WERI-Rb-1 (cell line): ENCODE measurements at places on chromosomes 3 and 15.

GRCh38 chr3:197809356-197810020 lies 18.4 kb downstream of the LRCH3 start:
- no peak for DNase-seq

DNA sequence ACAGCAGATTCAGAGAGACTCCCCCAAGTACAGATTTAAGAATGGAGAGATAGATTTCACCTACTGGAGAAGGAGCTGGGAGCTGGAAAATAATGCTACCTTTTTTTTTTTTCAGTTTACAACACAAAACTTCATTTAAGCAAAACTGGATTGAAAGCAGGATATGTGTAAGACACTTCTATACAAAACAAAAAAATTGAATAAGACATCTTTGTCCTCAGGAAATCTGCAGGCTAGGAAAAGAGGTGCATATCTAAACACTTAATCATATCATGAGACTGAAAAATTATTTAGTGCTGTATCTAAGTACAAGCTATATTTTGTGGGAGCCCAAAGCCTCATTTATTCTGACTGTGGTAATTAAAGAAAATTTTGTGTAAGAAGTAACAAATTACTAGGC lies 516.1 kb downstream of the ZIC1 start:
- DNase-seq = no peak

DNA sequence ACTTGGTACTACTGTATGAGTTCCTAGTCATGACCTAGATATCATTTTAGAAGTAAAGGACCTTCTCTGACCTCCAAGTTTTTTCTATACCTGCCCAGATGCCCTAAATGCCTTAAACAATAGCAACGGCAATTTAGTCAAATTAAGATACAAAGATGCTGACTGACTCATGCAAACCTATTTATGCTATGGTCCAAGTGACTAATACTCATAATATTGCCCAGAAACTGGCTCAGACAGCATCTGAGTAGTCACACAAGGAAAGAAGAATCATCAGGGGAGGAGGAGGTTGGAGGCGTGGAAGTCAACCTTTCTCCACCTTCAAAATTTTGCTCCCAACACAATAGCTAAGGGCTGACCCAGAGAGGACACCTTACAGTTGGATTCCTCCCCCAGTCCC lies 6.8 kb downstream of the FYCO1 start:
- no peak for DNase-seq

DNA sequence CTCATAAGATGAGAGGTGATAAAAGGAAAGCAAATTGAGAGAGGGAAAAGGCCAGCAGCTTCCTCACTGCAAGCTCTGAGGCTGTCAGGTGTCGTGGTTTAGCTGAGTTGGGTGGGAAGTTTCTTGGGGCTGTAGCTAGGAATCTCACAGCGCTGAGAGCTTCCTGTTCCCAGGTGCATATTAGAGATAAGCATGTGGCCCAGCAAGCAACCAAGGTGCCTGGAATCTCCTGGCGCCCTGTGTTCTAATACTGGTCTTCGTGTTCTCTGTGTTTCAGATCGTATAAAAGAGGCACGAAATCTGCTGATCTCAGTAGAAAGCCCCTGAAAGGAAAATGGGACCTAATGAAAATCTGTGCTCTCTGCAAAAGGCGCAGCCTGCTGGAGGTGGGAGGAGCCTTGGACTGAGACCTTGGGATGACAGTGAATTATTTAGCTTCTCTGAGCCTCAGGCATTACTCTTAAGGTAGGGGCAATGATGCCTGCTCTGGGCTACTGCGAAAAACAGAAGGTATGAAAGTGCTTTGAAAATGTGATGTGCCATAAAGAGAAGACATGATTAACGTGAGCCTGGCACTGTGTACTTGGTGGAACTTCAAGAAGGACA lies 499.9 kb downstream of the TBL1XR1 start:
- DNase-seq = no peak

DNA sequence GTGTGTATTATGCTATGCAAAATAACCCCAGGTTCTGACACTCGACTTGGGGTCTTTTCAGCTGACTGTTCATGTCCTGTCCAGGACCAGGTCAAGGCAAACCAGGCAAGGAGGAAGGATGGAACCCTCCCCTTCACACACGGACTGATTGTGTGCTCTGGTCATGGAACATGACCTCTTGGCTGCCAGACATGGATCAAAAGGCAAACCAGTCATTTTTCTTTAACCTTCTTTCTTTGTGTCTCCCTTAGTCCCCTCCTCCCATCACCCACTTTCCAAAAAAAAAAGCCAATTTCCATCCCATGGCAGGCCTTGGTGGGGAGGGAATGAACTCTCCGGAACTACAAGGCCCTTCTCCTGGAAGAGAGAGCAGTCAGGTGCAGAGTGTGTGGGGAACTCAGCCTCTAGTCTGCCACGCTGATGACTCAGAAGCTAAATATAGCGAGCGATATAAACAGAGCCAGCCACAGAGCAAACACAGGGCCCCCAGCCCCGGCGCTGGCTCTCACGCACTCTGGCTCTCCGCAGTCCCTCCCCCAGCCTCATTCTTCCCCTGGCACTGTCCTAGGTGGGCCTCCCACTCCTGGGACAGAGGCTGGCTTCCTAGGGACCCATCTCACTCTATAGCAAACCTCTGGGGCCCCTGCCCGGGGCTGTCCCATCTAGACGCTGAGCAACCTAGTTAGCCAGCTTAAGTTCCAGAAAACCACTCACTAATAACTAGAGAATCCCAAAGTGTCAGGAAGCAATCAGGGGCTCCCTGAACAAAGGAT lies 10.0 kb downstream of the BMF start:
- peak; percentile 62 for DNase-seq

DNA sequence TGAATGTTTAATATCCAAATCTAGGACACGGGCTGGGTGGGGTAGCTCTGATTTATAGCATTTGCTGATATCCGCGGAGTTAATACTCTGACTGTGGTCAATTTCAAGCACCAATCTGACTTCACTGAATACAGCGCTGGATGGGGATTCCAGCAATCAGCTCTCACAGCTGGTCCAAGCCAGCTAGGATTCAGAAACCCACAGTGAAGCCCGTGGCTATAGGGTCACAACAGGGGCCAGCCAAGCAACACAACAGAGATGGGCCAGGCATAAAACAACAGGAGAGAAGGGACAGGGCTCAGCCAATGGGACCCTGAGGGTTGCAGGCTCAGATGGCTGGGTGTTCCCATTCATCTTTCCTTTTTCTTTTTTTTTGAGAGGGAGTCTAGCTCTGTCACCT lies 5.4 kb upstream of the LMAN1L start:
- no peak for DNase-seq

- DNase-seq = no peak
These were observed 229.2 kb downstream of the MFSD1 start for GRCh38 chr3:159030886-159031679.

GRCh38 chr3:132351222-132351806 lies 34.1 kb downstream of the ACP3 start:
- DNase-seq = no peak

DNA sequence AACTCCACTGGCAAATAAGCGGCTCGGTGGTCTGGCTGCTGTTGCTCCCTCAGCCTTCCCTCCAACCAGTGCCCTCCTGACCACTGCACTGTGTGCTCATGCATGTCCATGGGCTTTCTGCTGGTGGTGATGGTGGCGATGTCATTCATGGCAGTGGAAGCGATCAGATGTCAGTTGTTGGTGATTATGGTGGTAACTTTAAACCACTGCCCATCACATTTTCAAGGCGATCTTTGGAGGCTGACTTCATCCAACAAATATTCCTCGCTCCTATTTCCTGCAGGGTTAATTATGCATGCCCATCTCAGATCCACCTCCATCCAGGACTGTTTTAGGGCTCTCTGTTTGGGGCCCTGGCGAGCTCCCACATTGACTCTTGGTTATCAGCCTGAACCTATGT lies 13.4 kb upstream of the HCN4 start:
- no peak for DNase-seq

GRCh38 chr3:123375014-123375940 lies 73.6 kb downstream of the ADCY5 start:
- DNase-seq = peak; percentile 60

- DNase-seq = no peak
These were observed 18.7 kb downstream of the NR2F2 start for GRCh38 chr15:96349034-96349856.

- no peak for DNase-seq
These were observed 62.3 kb downstream of the MCTP2 start for GRCh38 chr15:94293411-94294402.

GRCh38 chr15:73607843-73608242 lies 25.3 kb downstream of the NPTN start:
- DNase-seq = no peak

DNA sequence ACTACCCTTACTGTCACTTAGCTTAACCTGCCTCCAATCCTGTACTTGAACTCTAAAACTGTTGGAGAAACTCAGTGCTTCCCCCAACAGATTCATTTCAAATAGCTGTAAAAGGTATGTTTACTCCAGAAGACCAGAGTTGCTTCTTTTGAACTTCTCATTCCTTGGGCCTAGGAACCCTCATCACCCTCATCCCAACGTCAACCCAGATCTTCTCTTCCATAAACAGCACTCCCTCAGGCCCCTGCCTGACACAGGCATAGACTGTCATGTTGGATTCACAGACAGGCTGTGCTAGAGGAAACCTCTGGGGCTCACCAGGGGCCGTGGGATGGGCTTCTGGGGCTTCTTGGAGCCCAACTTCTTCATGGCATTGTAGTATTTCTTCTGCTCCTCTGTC lies 57.5 kb upstream of the SCN5A start:
- DNase-seq = no peak

DNA sequence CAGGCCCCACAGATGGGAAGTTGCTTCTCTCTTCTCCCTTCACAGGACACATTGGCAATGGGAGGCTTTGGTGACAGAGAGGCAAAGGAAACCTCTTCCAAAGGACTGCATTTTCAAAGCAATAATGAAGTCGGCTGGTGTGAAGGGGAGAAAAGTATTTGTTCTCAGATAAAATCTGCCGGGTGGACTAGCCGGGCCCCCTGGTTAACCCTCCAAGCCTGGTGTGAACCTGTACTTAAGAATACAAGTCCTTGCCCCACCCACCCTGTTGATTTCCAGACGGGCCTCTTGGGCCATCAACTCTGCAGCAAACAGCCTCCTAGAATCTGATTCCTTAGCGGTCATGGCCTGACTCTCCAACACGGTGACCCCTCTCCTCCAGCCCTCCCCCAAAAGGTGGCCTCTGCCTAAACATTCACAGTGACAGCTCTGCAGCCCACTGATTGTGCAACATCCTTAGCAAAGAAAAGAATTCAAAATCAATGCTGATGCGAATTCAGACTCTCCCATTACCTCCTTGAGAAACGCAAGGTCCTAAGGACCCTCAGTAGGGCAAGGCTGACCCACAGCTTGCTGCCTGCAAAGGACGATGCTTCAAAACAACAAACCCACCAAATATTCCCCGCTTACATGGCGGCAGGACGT lies 9.9 kb downstream of the TLE3 start:
- DNase-seq = no peak

DNA sequence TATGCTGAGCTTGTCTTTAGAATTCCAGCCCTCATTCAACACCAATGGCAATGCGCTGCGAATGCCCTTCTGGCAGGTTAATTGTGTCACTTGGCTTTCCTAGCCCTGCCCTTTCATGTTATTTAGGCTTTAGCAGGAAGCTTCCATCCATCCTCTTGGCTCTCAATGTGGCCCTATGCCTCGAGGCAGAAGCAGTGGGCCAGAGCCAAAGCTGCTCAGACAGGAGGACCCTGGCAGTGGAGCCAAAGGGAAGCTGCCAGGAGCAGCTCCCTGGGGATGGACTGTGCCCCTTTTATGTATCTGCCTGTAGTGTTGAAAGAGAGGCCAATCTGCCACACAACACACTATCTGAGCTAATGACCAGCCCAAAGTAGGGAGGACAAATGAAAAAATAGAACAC lies 376.4 kb downstream of the CTNNB1 start:
- DNase-seq = no peak

DNA sequence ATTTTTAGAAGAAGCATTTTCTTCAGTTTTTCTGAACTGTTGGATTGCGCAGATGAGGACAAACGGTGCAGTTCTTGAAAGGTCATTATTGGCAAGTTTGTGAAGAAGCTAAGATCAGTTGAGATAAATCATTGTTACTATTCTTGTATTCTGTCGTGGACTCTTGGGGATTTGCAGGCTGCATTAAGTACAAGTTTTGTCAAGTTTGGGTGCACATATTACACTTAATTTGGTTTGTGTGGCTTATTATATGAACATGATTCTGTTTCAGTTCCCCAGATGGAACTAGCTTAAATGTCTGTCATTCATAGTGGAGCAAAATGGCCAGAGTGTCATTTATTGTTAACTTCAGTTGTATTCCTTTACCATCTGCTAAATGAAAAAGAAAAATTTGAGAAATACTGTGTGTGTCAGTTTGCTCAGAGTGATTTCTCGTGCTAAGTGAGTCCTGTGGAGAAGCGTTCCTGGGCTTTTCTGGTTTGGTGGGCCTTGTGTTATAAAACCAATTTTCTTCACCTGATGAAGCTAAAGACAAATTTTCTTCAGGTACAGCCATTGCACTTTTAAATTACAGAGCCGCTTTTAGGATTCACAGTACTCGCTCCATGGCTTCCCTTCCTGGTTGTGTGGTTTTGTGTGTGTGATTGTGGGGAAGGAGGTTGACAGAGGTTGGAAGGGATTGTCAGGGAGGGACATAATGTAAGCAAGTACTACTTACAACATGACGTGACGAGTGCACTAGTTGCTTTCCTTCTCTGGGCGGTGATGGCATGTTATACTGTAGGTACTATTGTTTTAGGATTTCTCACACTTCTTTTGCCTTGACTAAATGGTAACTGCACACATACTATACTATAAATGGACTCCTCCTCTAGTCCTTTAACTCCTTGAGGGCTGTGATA lies 1.7 kb downstream of the AKAP13 start:
- DNase-seq = peak; percentile 18

GRCh38 chr15:68578980-68579935 lies at the start of gene CORO2B:
CORO2B (plus strand) TSS chr15:68578993; CDS start chr15:68579263, 270 bp downstream.
- peak; percentile 55 for DNase-seq

DNA sequence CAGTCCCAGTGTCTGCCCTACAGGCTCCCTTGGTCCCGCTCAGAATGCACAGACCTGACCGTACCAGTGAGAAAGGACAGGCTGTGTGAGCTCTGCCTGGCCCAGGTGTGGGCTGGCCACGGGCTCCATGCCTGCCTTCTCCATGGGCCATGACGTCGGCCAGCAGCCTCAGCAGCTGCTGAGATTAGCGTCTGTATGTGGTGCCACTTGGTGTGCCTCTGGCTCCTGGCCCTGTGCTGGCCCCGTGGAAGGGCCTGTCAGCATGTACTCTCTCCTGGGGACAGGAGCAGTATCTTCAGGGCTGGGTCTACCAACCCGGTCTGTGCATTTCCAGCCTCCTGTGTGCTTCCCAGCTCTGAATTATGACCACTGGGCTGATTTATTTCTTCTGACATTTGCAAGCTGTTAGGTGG lies 25.7 kb downstream of the KLF13 start:
- peak; percentile 24 for DNase-seq

DNA sequence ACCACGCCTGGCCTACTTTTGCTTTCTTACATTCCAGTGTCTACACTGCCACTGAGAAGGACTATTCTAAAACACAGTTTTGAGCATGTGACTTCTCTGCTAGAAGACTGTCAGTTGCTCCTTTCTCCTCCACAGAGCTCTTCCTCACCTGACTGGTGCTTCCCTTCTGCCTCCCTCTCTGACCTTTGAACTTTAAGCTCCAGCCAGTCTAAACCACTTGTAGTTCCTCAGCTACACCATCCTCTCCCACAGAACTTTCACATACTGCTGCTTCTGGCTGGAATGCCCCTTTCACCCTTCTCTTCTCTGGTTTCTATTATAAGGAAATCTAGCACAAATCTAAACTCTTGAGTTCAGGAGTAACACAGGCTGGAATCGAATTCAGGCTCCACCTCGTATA lies 9.1 kb downstream of the NCEH1 start:
- no peak for DNase-seq

- no peak for DNase-seq
These were observed 22.3 kb upstream of the P2RY13 start for GRCh38 chr3:151351648-151352047.

- no peak for DNase-seq
These were observed 147.5 kb downstream of the OSBPL10 start for GRCh38 chr3:31833391-31834190.
